ENCODE measurements at places on chromosomes 2 and 18.

GRCh38 chr2:115443539-115444185, 1001.2 kb downstream of the DPP10 start:
- DNase-seq: no peak

DNA sequence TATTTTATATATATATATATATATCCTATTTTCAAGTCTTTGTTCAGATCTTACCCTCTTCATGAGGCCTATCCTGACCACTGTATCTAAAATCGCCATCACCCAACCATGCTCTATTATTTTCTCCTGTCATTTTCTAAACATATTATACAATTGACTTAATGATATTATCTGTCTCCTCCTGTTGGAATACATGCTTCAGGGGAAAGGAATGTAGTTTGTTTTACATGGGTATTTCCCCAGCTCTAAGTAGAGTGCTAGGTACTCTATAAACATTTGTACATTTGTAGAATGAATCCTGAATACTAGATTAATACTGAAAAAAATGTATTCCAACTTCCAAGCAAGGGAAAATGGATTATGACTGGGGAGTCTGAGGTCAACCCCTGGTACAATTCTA, 26.2 kb downstream of the TTC21B start:
- DNase-seq: no peak

DNA sequence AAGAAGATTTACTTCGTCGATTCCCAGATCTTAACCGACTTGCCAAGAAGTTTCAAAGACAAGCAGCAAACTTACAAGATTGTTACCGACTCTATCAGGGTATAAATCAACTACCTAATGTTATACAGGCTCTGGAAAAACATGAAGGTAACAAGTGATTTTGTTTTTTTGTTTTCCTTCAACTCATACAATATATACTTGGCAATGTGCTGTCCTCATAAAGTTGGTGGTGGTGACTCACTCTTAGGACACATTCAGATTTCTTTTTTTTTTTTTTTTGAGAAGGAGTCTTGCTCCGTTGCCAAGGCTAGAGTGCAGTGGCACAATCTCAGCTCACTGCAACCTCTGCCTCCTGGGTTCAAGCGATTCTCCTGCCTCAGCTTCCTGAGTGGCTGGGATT, 26.8 kb downstream of the MSH2 start:
- DNase-seq: no peak

GRCh38 chr2:38934742-38935141, 45.1 kb downstream of the ARHGEF33 start:
- DNase-seq: no peak

DNA sequence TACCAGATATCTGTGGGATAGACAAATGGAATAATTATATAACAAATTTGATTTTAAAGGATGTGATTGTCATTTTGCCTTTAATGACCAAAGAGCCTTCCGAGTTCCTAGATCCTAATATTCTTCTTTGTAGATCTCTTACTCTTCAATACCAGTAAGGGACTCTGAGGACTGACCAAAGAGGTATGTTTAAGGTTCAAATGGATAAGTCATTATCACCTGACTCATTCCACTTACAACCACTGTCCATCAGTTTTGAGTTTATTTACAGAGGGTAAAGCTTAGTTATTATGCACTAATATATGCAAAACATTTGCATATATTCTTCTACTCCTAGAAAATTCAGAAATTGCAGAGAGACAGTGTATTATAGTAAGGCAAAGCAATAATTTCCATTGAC, 62.7 kb downstream of the CCDC148 start:
- no peak for DNase-seq

DNA sequence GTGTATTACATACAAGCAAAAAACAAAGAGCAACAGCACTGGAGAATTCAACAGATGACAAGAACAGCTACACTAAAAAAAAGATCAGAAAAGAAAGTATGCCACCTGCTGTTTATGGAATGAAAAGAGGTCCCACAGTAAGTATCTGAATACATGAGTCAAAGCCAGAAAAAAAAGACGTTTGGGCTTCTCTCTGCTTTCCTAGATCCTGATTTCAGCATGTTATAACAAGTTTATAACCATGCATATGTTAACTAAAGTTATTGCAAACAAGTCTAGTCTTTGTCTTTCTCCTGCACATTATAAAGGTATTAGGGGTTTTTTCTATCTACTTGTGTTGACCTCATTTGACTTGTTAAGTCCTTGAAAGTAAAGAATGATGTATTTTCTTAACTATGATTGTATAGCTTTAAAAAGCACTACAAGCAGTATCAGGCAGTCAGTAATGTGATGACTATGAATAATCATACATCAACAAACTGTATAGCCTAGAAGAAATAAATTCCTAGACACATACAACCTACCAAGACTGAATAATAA, 108.5 kb upstream of the COL5A2 start:
- peak; percentile 9 for DNase-seq

DNA sequence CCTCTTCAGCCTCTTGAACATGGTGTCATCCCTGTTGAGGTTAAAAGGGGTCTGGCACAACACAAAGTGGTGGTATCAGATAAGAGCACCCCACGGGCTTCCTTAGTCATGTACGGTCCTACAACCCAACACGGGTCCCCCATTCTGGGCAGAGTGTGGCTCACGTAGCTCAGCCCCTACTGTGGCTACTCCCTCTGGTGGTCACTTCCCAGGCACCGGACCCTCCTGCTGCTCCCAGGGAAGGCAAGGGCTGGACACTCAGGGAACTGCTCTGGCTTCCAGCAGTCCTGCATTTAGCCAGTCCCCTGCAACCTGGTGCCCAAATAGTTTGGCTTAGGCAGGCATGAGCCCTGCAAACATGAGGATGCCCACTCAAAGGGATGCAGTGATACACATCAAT, 58.6 kb downstream of the GALNT14 start:
- DNase-seq: no peak

DNA sequence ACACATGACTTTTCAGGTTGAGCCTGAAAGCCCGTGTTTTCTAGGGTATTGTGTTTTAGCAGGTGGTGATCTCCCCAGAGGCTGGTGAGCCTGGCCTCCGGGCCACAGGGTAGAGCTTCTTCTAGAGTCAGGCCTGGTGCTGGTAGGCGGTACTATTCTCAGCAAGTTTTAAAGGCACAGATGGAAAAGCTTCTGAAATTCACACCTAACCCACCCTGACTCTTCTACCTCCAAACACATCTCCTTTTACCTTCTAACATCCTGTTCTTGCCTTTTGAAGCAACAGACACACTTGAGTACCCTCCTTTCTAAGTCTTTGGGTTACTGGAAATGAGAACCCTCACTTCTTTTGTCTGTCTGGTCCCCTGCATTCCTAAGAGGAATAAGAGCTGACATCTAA, 191.1 kb downstream of the SETBP1 start:
- DNase-seq: no peak

DNA sequence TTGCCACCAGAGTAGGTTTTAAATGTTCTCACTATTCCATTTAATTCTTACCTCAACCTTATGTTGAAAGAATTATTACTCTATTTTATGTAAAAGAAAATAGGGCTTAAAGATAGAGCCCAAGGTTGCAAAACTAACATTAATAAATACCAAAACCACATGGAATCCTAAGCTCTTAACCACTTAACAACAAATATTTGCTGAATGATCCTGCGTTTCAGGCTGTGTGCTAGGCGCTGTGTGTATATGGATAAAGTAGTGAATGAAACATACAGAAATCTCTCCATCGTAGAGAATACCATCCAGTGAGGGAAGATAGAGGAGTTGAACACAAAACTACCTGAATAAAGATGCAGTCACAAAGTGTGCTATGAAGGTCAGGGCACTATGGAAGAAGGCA, 485.1 kb downstream of the THSD7B start:
- no peak for DNase-seq

GRCh38 chr2:37653805-37654378, 17.6 kb downstream of the CDC42EP3 start:
- peak; percentile 15 for DNase-seq

- no peak for DNase-seq
These were observed 800 bp downstream of the HOXD13 start for GRCh38 chr2:176093145-176093897.

GRCh38 chr18:59041296-59041695, 98.4 kb upstream of the SEC11C start:
- no peak for DNase-seq

- no peak for DNase-seq
These were observed 8.5 kb downstream of the ZNF2 start for GRCh38 chr2:95174031-95174542.

DNA sequence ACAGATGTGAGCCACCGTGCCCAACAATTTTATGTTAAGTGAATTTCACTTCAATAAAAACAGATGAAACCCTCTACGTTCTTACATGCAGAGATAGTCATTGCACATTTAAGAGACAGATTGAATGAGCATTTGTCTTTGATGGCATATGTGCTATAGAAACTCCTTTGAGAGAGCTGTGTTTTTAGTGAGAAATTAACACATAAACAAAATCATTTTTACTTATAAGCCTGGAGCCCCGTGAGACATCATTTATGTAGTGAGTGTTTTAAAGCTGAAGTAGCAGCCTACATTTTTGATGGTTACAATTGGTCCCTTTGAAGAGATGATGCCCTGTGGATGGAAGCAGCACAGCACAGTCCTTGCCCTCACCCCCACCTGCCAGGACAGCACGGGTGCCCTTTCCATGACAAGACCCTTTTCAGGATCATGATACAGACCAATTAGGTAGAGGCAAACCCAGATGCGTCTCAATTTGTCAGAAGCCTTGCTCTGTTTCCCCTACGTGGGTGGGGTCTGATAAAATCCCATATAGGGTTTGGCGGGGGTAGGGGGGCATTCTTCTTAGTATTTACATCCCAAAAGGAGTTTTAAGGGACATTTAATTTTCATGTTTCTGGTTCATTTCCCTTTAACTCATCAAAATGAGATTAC, 237.1 kb downstream of the BCL2 start:
- no peak for DNase-seq

- no peak for DNase-seq
These were observed 21.6 kb upstream of the CYRIA start for GRCh38 chr2:16687222-16687621.

- DNase-seq: no peak
These were observed 16.5 kb upstream of the EVA1A start for GRCh38 chr2:75577280-75577679.

- no peak for DNase-seq
These were observed 17.7 kb upstream of the CCDC93 start for GRCh38 chr2:118031566-118031965.

GRCh38 chr2:111662039-111662770, 221.8 kb downstream of the ANAPC1 start:
- DNase-seq: no peak

DNA sequence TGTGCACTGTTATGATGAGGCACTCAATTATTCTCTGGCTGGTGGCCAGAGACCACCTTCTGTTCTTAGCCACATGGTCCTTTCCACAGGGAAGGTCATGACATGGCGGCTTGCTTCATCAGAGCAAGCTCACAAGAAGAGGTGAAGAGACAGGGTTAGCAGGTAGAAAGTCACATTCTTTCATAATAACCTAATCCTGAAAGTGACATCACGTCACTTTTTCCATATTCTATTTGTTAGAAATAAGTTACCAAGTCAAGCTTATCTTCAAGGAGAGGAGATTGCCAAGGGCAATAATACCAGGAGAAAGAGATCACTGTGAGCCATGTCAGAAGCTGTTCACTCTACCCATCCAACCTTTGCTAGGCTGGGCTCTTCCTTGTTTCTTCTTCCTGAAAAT, 139.4 kb downstream of the OSR1 start:
- no peak for DNase-seq

DNA sequence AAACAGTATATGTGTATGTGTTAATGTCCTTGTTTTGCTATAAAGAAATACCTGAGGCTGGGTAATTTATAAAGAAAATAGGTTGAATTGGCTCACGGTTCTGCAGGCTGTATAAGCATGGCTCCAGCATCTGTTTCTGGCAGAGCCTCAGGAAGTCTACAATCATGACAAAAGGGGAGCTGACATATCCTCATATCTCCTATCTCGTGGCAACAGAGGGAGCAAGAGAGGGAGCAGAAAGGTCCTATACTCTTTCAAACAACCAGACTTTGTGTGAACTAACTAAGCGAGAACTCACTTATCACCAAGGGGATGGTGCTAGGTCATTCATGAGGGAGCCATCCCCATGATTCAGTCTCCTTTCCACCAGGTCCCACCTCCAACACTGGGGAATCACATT, 13.0 kb downstream of the CALCRL start:
- DNase-seq: no peak

- DNase-seq: no peak
These were observed 106.9 kb downstream of the ZNF521 start for GRCh38 chr18:25244924-25245698.

- no peak for DNase-seq
These were observed 53.9 kb downstream of the PHLPP1 start for GRCh38 chr18:62769216-62769615.

GRCh38 chr2:52473526-52473925, 1294.1 kb upstream of the CHAC2 start:
- DNase-seq: no peak

DNA sequence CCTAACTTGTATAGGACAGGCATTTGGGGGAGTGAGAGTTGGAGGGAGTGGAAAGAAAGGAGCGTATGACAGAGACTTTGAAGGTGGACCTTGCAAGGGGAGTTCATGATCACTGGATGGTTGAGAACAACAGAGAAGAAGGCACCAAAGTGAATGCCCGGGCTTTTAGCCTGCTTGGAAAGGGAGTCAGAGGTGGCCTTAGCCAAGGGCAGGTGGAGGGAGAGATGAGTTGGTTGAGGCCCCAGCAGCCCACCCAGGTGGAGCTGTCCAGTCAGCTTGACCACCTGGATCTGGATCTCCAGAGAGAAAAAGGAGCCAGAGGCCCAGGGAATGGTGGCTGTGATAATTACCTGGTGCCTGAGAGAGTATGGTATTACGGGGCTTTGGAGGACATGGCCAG, 73.6 kb downstream of the COA5 start:
- DNase-seq: no peak

DNA sequence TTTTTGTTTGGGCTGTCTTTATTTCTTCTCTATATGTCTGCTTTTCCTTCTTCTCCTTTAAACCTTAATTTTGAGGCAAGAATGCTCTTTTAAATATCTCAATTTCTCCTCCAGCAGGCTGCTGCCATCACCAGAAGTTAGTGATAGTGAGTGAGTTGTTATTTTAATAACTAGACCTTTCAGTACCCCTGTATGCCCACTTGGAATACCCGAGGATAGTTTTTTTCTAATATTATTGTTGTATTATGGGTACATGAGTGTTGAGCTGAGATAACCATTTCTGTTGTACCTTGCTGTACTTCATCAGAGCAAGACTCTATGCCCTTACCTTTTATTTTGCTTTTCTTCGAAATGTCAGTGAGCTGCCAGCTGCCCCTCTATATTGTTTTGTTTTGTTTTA, 50.1 kb downstream of the PPM1B start:
- DNase-seq: no peak

GRCh38 chr2:190457256-190457655, 49.1 kb downstream of the MFSD6 start:
- no peak for DNase-seq

Measured in CD4-positive, alpha-beta T cell treated with Interleukin-6 at 100 ng/mL for 8 hours (primary cell).